CD8-positive, alpha-beta T cell (primary cell): ENCODE measurements at places on chromosomes 12 and 14.

DNA sequence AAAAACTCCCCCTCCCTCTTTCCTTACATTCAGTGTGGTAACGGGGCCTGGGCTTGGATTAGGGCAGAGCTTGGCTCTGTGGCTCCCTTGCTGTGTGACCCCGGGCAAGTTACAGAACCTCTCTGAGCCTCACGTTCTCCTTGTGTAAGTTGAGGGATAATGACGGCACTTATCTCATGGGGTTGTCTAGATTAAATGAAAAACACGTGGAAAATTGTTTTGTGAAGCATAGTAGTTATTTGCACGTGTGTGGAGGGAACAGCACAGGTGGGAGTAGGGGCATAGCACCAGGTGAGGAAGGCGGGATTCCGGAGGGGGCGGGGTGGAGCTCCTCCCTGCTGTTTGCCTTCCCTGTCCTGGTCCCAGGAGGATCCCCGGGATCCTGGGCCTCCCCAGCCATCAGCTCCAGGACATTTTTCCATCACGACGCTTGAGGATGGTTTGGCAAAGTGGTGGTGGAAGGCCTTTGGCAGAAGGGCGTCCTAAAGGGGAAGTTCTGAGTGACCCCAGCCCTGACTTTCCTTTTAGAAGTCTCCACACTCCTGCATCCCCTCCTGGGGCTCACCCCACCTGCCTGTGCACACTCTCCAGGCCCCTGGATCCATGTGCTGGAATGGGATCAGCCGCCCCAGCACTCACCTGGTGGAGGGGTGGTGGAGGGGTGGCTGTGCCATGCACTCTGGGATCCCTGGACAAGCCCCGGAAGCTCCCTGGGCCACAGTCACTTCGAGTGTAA lies 22.7 kb downstream of the LRTM2 start:
- no peak for DNase-seq

- DNase-seq, result no peak
These were observed 180.2 kb downstream of the CACNA1C start for GRCh38 chr12:2233034-2233433.

- DNase-seq, result no peak
These were observed 82.8 kb upstream of the NEDD1 start for GRCh38 chr12:96824074-96824837.

- no peak for DNase-seq
These were observed 79.3 kb downstream of the SSPN start for GRCh38 chr12:26274441-26275312.

- no peak for DNase-seq
These were observed 66.7 kb upstream of the STXBP6 start for GRCh38 chr14:25116607-25117006.

DNA sequence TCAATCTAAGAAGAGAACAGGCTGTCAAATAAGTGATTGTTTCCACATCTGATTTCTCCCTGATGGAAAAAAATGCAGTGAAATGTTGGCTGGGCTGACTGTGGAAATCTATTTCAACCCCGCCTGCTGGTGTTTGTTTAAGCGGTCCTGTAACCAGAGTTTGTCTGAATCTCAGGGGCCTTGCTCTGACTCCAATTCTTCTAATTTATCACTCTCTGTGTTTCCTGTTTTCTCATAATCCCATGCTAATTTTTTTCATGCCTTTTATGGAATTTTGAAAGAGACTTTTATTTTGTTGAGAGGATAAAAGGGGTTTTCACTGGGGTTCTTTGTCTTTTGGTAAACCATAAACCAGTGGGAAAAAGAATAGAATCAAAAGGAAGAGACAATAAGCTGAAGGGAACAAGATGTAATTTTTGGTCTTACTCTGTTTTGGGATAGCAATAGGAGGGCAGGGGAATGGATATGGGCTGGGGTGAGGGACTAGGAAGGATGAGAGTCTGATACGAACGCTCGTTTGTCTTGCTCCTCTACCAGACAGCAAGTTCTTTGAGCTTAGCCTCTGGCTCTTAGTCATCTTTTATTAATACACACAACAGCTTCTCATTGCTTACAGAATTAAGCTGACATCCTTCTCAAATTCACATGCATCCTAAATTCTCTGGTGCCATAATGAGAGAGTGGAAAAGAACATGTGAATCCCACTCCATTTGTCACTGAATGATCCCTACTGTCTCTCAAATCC lies 8.0 kb upstream of the MGP start:
- DNase-seq, result no peak

DNA sequence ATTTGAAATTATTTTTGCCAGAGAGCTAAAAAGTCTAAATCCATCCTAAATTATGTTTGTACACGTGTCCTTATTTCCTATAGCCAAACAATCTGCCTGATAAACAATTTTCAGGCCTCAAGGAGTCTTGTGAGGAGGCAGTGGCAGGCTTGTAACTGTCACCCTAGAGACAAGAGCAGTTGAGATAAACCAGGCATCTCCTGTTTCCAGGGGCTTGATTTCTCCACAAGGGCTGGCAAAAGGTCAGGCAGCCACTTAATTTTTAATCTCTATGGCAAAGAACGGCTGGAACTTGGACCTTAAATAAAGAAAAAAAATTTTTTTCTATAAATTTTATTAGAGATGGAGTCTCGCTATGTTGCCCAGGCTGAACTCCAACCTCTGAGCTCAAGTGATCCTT lies 15.5 kb downstream of the PKP2 start:
- DNase-seq, result no peak

DNA sequence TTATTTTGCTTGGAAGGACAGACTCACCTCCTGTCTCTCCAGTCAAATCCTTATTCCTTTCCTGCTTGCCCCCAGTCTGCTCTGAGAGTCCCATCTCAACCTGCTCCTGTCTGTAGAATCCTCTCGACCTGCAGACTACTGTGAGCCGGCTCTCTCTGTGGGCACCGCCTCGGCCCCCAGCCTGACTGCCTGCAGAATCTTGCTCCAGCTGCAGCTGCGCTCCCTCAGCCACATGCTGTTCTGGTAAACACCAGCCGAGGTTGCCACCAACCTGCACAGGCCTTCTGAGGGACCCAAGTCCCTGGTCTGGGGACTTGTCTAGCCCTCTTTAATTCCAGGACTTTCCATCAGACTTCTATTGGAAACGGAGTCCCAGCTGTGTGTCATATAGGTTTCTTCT lies 44.8 kb upstream of the PRMT8 start:
- no peak for DNase-seq

DNA sequence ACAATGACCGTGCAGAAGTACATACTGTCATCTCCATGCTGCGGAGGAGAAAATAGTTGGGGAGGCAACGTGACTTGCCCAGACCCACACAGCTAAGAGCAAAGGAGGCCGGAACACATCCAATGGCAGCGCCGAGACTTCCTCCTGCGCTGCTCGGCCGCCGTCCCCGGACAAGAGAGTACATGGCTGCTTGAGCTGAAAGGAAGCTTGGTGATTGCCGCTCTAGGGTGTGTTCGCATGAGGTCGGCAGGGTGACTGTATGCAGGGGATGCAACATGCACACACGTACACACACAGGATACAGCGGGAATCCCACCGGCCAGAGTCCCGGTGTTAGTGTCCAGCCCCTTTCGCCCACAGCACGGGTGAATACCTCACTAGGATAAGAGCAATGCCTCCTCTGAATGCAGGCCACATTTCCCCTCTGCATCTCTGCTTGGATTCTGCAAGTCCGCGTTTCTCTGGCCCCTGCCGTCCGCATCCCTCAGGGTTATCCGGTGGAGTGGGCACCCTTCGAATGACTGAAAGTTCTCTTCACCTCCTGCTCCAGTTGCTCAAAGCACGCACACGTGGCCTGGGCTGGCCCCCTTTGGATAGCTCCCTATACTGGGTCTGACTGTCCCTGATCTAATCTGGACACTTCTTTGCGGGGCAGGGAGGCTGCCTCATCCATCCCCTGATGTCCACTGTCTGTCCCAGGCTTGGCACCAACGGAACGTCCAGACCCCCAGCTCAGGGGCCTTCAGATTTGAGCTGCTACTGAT lies 78.8 kb downstream of the GSC start:
- DNase-seq, result no peak

GRCh38 chr12:23950775-23951451 lies 1.4 kb upstream of the SOX5 start:
- no peak for DNase-seq

GRCh38 chr14:23639891-23640523 lies 3.8 kb downstream of the DHRS2 start:
- no peak for DNase-seq

- no peak for DNase-seq
These were observed 56.2 kb upstream of the CAPRIN2 start for GRCh38 chr12:30810918-30811317.

DNA sequence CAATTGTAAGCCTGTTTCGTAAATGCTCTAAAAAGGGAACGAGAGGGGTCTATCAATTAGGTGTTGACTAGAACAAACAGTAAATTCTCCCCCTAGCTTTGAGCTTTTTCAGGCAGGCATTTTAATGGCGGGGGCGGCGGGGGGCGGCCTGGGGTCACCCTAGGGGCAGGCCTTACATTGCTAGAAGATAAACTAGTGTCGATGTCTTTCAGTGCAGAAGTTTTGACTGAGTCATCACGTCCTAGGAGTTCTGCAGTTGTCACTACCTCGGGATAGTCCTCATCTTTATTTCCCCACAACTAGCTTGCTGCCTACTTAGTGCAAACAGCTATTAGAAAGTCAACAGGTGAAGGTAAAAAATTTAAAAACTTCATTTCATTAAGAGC lies 1.6 kb downstream of the ATP6V1D start:
- no peak for DNase-seq
